ENCODE measurements at places on chromosomes 4 and X.

GRCh38 chr4:169084954-169085353, 74.9 kb upstream of the CBR4 start:
- no peak for DNase-seq

DNA sequence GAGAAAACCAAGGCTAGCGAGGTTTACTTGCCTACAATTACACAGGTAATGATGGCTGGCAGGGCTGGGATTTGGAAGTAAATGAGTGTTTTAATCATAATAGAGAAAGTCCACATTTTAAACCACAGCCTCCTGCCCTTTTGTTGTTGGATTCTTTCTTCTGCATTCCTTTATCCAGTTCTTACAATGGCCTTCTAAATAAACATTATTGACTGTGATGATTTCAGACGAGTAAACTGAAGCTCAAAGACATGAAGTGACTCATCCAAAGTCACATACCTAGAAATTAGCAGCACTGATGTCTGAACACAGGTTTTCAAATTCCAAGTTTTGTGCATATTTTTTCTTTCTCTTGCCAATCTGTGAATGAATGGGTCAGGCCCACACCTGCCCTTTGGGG, 51.2 kb upstream of the C1QTNF7 start:
- DNase-seq: peak; percentile 42

DNA sequence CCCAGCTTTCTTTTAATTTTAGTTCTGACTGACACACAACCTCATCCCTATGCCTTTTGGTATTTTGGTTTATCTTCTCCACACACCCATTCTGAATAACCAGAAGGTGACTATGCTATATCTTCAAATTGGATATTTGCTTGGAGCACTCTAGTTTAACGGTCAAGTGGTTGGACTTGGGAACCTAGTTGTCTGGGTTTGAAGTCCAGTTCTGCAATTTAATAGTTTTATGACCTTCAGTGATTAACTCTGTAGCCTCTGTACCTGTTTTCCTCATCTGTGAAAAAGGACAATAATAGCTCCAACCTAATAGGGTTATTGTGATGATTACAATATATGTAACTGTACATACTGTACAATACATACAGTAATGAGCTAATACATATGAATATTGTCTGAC, 20.0 kb downstream of the PPM1K start:
- DNase-seq: no peak

DNA sequence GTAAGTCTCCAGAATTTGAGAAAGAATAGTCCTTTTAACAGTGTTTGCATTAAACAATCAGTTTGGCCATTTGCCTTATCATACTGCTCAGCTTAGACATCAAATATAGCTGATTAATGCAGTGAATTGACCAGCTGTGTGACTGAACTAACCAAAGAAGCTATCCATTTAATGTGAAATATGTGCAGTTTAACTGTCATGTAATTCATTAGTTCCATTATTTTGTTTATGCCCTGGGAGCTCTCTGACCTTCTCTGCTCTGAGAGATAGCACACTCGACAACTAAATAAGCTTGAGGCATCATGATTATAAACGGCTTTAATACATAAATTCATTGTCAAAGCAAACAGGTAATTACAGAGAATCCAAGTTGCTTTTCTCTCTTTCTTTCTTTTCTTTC, 324.3 kb upstream of the PCDH7 start:
- no peak for DNase-seq

- peak; percentile 14 for DNase-seq
Measured at GRCh38 chr4:137343221-137343620, 189.1 kb downstream of the PCDH18 start.

DNA sequence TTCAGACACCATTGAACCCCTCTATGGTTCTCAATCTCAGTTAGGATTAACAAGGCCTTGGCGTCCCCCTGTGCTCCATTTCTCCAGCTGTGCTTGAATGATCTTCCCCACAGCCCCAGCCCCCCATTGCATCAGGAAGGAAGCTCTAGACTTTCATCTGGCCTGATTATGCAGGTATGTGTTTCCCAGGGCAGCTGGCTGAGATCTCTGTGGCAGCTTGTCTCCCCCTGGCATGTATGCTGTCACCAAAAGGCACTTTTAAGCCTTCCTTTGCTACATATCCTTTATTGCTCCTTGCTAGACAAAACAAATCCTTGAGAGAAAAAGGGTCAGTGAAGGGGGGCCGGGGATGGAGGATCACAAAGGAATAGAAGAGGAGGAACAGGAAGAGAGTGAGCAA, 1056.0 kb upstream of the SLIT2 start:
- DNase-seq: no peak

GRCh38 chr4:58807843-58808615, 1697.8 kb upstream of the IGFBP7 start:
- no peak for DNase-seq

GRCh38 chr4:93228021-93228420, 600.5 kb upstream of the ATOH1 start:
- DNase-seq: no peak

DNA sequence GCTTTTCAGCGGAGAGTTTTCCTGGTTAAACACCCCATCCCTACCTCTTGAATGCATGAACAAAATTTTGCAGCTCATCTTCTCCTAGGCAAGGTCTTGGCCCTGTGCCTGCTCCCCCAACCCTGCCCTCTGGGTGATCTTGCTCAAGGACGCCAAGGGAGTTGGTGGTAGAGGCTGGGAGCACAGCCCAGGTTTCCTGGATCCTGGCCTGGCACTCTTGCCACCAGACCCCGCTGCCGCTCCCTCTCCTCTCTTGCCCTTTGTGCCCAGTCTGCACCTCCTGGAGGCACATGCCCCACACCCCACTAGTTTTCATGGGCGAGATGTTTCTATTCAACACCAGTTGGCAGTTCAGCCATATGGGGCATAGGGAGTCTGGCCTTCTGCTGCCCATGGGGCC, 37.3 kb downstream of the TSC22D3 start:
- no peak for DNase-seq

- peak; percentile 75 for DNase-seq
Measured at GRCh38 chrX:24259544-24260240, 54.2 kb downstream of the SUPT20HL2 start.

DNA sequence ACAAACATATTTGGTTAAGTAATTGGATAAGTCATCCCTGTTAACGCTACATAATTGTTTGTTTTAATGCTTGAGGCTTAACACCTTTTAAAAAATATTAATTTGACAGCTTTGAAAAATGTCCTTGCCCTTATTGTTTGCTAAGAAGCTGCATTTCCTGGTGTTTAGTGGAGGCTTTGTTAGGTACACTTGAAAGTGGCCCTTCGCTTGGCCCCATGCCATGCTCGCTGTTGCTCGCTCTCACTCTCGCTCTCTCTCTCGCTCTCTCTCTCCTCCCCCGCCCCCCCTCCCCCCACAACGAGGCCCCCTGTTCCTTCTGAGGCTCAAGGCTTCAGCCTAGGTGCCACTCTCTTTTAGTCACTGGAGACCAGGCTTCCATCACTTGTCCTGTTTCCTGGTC, 139.6 kb downstream of the DCLK2 start:
- DNase-seq: no peak

GRCh38 chr4:154954117-154954516, 173.0 kb downstream of the RBM46 start:
- DNase-seq: no peak

DNA sequence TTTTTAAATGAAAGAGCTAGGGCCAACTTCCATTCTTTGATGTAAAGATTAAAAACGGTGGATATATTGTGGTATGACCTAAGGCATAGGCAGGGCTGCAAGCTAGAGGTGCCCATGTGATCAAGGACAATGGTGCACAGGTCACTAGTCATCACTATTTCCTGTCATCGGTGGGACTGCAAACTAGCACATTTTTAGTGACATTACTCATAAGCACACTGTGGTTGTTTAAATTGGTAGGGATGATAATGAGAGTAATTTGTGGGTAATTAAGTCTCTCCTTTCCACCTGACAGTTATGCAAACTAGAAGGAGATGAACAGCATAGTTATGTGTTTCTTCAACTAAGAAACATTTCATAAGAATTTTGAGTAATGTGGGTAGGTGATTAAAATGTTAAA, 85.4 kb downstream of the GPRIN3 start:
- DNase-seq: no peak

DNA sequence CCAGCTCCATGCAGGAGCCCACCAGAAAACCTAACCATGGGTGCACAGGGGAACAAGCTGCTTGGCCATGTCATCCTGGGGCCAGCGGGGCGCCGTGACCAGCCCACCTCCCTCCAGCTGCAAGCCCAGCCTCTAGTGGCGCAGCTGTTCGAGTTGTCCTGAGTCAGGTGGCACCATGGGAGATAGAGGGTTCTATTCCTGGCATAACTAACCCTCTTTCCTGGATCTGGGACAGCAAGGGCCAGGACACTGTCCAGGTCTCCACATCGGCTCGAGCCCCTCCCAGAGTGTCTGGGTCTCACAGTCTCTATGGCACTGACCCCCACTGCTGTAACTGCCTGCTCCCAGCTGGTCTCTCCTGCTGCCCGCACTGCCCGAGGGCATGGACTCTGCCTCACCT, 16.7 kb downstream of the ABLIM2 start:
- DNase-seq: no peak

- no peak for DNase-seq
Measured at GRCh38 chr4:44996276-44996845, 270.0 kb upstream of the GNPDA2 start.

GRCh38 chr4:159343116-159343515, 240.2 kb downstream of the RAPGEF2 start:
- DNase-seq: no peak

DNA sequence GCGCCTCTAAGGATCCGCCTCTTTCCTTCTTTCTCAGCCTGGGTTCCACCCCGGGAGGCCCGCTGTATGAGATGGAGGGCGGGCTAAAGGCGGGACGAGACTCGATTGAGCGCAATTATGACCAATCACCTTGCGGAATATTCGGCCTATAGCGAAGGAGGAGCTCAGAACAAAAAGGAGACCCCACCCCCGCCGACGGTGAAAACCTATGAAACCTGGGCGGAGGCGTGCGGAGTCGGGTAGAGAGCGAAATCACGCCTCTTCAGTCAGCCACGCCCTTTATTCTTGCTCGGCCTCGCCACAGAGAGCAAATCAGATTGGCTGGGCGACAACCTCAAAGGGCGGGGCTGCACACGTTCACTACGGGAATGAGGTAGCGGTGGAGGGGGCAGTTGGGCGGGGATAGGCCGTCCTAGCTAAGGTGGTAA, 615 bp upstream of the CDK16 start:
- DNase-seq: peak; percentile 100

DNA sequence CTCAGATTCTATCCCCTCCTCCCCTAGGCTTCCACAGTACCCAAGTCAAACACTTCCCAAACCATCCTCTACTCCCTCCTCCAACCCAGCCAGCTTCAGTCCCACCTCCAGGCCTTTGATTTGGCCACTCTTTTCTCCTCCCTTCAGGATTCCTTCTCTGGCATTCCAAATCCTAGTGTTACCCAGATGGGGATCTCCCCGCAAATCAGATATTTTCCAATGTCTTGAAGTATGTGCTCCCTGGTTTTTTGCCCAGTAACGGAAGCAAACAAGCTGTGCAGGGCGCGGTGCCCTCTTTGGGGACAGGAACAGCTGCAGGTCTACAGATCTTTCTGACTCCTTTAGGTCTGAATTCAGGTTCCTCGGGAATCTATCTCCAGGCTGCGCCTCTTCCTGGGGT, 2.2 kb upstream of the SYN1 start:
- DNase-seq: no peak

GRCh38 chr4:27048429-27049238, 188.0 kb downstream of the STIM2 start:
- DNase-seq: peak; percentile 49

DNA sequence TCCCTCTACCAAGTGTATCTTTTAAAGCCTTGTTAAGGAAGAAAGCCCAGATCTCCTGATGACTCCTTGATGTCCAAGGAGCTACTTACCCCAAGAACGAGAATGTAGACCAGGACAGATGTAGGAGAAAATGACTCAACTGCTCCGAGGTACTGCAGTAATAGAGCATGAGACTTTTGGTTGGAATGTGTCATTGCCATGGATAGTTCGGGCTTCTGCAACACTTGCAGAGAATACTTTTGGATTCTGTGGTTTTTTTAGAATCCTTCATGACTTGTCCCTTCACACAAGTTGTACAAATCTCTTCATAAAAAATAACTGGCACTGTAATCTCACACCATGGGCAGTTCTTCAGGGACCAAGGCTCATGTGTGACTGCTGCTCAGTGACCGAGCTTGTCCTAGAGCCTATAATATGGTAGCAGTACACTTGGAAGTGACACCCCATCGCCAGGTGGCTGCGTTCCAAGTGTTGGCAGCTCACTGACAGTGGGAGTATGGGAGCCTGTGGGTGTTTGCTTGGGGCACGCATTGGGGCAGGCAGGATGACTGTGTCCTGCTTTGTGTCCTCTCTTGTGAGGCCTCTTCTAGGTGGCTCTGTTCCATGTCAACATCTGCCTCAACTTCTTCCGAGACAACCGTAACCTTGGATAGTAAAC, 87.9 kb upstream of the WDR1 start:
- no peak for DNase-seq

DNA sequence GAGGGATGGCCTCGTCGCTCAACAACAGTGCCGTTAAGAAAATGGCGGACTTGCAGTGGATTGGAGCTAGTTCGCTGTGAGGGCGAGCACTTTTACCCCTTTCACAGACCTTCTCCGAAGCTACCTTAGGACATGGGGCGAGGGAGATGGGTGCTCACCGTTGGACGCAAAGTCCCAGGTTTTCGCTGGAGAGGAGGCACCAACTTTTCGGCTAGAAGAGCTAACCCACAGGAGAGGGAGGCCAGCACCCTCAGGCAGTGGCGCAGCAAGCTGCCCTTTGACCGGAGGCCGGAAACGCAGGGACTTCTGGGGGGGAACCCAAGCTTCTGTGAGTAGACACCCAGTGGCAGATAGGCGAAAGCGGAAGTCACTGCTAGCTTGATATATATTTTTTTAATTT, 93.1 kb upstream of the IL13RA1 start:
- no peak for DNase-seq

DNA sequence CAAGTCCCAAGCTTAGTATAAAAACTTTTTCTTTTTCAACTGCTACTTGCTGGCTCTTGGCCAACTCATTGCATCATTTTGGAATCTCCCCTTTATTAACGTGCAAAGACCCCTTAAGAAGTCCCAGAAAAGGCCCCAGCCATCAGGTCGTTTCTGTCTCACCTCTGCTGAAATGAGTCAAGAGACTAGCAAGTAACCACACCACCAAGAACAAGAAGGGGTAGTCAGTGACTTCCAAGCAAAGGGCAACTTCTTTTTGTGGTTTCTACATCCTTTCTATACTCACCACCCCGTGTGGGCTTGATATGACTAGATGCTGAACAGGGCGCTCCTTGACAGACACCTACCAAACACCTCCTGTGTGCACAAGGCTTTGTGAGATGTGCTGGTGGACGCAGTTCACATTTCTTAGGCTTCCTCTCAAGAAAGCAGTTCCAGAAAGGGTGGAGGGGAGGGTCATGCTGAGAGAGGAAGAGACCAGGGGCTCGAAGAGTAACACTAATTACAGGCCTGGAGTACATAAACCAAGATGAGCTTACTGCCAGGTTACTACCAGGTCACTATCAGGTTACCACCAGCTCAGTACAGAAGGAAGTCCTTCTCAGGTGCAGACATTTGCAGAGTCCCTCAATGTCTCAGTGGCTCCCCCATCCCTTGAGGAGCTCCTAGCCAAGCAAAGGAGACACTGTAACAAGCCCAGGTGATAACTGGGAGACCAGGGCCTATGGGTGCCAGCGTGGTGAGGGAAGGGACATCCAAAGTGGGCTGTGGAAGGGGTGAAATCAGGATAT, 19.3 kb downstream of the JAKMIP1 start:
- no peak for DNase-seq
